ENCODE measurements at places on chromosomes 5 and 9.

- DNase-seq: no peak
Measured at GRCh38 chr9:99176527-99177013, 45.2 kb downstream of the ALG2 start.

DNA sequence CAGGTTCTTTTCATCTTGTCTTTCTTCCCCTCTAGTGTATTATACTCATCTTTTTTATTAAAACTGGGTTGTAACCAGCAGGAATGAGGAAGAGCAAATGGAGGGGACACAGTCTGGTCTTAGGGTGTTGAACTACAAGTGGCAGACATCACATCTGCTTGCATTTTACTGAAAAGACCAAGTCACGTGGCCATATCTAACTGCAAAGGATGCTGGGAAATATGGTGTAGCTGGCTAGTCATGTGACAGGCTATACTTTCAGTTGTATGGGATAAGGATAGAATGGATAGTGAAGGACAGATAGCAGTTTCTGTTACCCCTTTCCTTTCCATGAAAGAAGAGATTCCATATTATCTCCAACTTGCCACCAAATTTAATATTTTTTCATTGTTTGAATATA is 13.0 kb upstream of the FGD3 start:
- DNase-seq: no peak

GRCh38 chr5:139147483-139148087 is 50.6 kb downstream of the SIL1 start:
- DNase-seq: peak; percentile 95

DNA sequence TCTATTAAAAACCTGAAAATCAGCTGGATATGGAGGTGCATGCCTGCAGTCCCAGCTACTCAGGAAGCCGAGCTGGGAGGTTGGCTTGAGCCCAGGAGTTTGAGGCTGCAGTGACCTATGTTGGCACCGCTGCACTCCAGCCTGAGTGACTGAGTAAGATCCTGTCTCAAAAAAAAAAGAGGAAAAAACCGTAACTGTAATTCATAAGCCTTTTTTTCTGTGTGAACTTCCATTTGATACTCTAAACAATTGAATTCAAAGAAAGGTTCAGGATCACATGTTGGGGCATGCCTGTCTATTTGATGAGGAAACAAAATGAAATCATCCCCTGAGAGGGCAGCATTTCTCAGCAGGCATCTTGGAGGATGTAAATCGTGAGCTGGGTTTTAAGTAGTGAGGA is 38.8 kb downstream of the ITGA2 start:
- no peak for DNase-seq

- DNase-seq: no peak
Measured at GRCh38 chr5:138402640-138403039, 36.2 kb upstream of the REEP2 start.

DNA sequence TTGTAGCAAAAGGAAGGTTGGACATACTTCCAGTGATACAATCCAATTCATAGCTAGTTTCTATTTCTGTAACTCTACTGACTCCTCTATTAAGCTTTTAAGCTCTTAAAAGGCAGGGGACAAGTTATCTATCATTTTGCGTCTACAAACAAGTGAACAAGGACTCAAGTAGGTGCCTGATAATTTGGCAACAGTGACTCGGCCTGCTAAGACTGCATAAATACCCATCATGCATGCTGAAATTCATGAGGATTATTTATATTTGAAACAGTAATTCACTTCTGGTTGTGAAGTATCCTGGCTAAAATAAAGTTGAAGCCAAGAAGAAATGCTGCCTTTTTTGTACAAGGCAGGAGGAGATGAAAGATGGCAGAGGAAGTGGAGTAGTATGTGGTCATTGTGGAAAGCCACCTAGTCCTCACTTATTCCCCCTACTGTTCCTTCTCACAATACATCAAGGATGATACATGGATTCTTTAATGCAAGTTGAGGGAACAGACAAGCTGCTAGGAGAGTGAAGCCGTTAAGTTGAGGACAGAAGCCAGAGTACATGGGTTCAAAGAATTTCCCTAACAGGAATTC is 74.0 kb downstream of the MRPS27 start:
- no peak for DNase-seq

- no peak for DNase-seq
Measured at GRCh38 chr5:138708791-138709190, 44.4 kb upstream of the CTNNA1 start.

- peak; percentile 79 for DNase-seq
Measured at GRCh38 chr5:157651623-157652376, 438 bp downstream of the SOX30 start.

DNA sequence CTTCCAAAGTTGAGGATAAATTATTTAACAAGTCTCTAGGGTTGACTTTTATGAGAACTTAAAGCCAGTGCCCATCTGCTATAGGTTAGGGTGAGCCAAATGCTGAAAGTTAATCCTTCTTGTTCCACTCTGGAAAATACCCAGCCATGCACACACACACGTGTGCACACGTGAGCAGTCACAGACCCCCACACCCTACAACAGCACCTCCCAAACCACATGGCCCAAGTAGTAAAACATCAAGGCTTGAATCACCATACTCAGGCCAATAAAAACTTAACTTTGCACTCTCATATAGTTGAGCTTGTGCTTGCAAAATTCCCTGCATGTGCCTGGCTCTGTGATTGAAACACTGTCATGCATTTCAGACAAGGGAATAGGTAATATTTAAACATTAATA is 467.6 kb downstream of the ARHGEF28 start:
- no peak for DNase-seq

GRCh38 chr9:82037126-82037525 is 48.6 kb downstream of the SPATA31D1 start:
- DNase-seq: no peak

GRCh38 chr9:99451112-99451606 is 229.1 kb downstream of the SEC61B start:
- peak; percentile 69 for DNase-seq

DNA sequence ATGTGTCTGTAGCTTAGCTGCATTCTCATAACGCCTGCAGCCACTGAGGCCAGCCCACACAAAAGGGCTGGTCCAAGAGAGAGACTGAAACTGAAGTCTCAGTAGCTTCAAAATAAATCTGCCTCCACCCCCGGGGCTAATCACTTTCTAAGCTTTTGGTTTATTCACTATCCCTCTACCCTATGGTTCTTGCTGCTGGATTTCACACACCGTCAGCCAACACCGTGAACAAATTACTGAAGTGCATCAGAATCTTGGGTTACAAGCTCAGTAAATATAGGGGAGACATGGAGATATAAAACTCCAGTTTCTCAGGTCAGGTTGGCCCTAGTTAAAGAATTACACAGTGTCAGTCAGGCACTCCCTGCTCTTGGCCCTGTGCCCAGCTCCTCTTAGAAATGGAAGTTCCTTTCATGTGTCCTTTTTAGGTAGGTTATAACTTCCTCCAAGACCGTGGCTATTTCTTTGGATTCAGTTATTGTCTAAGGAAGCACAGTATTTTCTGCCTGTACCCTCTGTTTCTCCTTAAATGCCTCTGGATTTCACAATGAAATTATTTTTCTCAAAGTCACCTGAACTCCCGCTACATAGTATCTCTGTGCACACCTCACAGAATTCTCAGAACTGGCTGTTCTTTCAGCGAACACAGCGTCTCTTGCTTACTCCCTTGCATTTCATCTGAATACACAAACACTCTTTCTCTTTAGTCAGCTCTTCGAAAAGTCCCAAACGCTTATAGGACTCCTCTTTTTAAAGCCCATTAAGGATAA is 112.5 kb downstream of the FAM174A start:
- DNase-seq: peak; percentile 74

DNA sequence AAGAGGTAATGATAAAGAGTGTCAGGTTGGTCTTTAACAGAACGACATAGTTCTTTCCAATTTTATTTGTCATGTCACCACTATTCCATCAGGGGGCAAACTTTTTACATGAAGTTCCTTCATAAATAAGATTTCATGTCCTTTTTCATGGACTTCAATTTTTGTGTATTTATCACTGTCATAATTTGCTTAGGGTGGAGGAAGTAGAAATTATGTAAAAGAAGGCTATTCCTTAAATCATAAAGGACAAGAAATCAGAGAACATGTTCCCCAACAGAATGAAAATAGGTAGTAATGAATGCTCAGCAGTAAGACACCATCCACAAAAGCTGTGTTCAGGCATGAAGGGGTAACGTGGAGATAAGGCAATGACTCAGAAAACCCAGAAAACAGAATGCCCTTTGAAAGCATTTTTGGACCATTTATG is 72.7 kb downstream of the ZFAND5 start:
- DNase-seq: no peak

DNA sequence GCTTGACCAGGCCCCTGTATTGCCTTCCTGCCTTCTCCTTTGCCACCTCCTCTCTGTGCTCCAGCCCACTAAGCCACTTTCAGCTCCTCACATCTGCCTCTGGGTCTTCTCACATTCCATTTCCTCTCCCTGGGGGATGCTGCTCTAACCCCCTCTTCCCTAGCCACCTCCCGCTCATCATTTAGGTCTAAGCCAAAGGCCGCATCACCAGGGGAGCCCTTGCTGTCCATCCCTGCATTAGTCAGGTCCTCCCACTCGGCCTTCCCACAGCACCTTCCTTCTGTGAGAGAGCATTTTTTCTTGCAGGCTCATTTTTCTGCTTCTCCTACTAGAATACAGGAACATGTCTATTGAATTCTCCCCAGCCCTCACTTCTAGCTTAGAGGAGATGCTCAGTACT is 72.6 kb upstream of the GALNT10 start:
- no peak for DNase-seq

- DNase-seq: no peak
Measured at GRCh38 chr9:14881006-14881405, 29.2 kb downstream of the FREM1 start.

GRCh38 chr5:16131878-16132277 is 47.7 kb downstream of the MARCHF11 start:
- DNase-seq: no peak

GRCh38 chr5:76610196-76610595 is 13.0 kb downstream of the F2RL2 start:
- no peak for DNase-seq

DNA sequence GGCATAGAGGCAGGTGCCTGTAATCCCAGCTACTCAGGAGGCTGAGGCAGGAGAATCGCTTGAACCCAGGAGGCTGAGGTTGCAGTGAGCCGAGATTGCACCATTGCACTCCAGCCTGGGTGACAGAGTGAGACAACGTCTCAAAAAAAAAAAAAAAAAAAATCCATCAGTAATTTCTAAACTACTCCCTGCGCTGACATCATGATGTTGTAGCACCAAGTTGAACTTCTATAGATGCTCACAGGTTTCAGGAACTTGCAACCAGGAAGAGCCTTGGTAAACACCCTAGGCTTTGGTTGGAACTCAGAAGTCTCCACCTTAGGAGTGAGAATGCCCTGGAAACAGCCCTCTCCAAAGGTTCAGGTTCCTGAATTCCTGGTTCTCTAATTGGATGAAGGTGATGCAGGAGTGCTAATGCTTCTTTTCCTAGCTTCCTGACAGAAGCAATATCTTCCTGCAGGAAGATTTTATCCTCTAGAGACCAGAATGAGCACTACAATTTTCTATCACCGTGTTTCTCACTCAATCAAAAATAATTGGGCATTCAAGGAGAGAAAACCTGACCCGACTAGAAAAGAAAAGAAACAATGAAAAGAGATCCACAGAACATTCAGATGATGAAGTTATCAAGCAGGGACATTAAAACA is 469.6 kb downstream of the GADD45G start:
- no peak for DNase-seq

DNA sequence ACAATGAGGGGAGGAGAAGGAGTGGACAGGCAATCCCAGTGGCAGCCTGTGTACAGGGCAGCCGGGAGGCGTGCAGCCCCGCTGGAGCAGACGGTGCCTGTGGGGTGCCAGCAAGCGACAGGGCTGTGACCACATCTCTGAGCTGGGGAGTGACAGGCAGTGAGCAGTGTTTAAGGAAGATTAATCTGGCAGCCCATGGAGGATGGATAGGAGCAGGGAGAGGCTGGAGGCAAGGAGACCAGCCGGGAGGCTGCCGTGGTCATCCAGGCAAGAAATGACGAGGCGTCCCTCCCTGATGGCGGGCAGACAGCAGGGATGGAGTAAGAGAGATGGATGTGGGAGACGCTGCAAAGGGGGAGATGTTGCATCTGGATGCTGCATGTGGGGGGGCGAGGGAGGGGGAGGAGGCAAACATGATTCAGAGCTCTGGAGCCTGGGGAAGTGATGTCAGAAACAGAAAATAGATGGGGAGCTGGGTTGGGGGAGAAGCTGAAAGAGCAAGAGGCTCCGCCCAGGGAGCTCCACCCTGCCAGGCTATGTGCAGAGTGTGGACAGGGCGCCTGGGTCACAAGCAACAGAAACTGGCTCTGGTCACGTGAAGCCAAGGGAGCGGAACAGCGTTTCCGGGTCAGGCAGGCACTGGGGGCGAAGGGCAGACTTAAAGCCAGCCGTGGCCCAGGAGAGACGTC is 12.6 kb downstream of the UNC5A start:
- no peak for DNase-seq

GRCh38 chr5:125484742-125485641 is 738.6 kb upstream of the ZNF608 start:
- peak; percentile 95 for DNase-seq

DNA sequence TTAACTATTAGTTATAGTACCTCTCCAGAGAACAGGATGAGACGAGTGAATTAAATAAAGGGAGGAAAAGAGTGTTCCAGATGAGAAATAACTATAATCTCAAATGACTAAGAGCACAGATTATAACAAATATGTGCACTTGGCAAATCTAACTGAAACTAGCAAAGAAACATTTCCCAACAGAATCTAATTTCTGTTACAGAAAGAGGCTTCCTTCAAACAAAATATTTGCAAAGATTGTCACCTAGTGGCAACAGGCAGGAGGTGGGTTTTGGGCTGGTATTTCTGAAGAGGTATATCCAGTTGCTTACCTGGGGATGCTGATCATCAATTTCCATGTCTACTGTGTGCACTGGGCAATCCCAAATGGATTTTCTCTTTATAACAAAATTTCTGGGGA is 5.6 kb upstream of the SPDL1 start:
- no peak for DNase-seq

- no peak for DNase-seq
Measured at GRCh38 chr9:111287127-111287526, 42.9 kb downstream of the OR2K2 start.

DNA sequence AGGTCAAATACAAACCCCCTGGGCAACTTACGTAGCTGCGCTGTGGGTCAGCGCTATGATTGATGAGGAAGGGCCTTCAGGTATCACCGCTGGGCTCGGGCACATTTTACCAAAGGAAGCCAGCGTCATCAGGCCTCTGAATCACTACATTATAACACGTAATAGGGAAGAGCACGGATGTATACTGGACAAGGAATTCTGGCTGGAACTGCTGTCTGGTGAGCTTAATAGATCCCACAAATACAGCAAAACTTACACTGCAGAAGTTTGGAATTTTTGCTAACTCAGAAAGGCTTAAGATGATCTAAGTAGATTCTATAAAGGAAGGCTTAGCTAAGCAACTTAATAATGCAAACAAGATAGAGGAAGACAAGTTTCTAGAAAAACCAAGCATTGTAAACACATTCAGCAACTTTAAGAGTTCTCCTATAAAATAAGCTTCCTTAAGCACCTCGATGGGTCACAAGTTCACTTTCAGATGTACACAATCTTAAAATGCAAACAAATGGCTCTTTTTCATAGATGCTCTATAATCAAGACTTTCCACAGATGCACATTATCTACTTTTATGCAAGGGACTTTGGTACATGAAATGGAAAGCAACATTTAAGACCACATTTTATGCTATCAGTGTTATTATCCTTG is 360.1 kb upstream of the PANK3 start:
- DNase-seq: no peak
